ENCODE measurements at places on chromosomes 5 and 9.

DNA sequence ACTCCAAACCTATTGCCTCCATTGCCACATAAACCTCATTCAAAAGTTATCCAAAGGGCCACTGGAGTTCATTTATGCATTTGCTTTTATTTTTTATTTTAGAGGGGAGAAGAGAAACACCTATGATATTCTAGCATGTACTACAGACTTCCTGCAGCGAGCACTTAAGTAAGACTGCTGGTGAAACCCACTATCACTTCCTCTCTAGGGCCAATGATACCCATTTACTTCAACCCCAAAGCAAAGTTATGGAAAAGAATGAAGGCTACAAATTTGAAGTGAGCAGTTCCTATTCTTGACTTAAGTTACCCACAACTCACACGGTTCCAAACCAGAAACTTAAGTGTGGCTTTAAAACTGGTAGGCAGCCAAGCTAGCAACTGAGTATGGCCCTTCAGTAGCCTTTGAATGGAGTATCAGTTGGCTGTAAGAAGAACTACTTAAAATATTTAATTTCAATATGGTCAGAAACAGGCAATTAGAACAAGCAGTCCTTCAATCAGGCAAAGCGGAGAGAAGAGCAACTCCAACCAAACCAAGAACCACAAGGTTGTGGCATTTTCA lies 94.1 kb downstream of the GPR21 start:
- no peak for DNase-seq

GRCh38 chr5:144036476-144036875 lies 134.0 kb downstream of the YIPF5 start:
- no peak for DNase-seq

DNA sequence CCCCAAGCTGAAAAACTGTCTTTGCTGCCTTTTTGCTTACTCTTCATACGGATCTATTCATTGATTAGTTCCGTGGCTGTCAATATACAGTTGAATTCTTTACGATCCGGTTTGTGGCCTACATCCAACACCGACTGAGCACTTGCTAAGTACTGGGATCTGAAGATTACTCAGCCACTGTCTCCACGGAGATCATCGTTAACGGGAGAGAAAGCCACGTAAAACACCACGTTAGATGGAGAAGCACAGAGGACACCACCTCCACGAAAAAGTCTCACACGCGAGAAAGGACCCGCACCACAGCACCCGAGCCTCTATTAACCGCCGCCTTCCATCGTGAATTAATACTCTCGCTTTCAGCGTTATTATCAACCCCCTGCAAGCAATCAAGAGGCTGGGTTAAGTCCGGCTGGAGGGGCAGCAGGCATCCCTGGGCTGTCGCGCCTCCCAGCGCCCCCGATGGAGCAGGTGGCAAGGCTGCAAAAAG lies 650 bp downstream of the ELP1 start:
- no peak for DNase-seq

GRCh38 chr5:137708062-137708461 lies 27.8 kb downstream of the KLHL3 start:
- no peak for DNase-seq

- no peak for DNase-seq
Observed at GRCh38 chr9:87770616-87771315, 44.8 kb downstream of the CTSL start.

DNA sequence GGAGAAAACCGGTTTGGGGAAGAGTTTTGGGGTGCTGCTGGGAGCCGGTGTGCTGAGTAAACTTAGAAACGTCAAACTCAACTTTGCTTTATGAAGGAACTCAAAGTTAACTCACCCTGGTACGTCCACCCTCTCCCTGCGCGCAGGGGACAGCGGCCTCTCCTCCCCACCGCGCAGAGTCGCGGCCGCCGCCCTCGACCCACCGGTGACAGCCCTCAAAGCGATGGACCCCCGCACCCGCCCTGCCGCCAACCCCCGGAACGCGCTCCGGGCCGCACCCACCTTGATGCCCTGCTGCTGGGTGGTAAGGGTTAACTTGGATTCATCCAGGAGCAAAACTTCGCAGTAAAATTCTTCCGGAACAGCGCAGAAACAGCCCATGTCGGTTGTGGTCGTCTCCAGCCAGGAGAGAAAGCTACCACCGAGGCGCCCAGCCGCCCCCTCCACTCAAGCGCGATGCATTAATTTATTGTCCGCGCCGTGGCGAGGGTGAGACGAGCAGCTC lies 366 bp downstream of the EPB41L4A start:
- no peak for DNase-seq
